SIG-M5 (cell line): ENCODE measurements at places on chromosomes 1 and 21.

- peak; percentile 57 for DNase-seq
Observed at GRCh38 chr1:232271991-232272589, 357.8 kb downstream of the SIPA1L2 start.

GRCh38 chr21:29639366-29640079, 300.3 kb downstream of the GRIK1 start:
- no peak for DNase-seq

- DNase-seq = no peak
Observed at GRCh38 chr1:202416641-202417040, 68.1 kb downstream of the PPP1R12B start.

DNA sequence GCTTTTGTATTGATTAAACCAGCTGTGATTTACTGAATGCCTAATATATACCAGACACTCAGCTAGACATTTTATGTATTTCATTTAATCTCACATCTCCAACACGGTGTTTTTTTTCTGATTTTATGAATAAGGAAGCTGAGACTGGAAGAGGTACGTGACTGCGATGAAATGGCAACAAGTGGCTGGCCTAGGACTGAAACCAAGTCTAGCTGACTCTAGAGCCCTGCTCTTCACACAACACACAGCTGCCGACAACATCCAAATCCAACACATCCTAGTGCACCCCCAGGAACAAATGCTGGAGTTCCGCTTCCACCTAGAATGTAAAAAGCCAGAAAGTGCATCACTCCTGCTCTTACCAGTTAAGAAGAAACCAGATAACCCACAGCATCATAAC, 10.7 kb upstream of the TOMM20 start:
- no peak for DNase-seq

DNA sequence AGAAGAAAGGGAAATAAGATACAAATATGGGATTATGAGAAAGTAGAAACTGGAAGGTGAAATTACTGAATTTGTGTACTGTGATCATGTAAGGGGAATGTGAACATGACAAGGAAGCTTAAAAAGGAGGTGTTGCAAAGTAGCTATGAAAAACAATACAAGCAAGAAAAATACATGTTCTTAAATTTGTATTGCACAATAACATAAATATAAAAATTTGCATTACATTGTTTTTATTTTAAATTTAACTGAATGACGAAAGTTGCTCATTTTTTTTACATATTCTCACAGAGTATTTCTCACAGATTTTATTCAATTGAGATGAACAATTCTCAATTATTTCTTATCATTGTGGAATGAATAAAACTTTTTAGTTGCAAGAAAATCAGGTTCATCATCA, 874.8 kb downstream of the AMY1C start:
- no peak for DNase-seq

DNA sequence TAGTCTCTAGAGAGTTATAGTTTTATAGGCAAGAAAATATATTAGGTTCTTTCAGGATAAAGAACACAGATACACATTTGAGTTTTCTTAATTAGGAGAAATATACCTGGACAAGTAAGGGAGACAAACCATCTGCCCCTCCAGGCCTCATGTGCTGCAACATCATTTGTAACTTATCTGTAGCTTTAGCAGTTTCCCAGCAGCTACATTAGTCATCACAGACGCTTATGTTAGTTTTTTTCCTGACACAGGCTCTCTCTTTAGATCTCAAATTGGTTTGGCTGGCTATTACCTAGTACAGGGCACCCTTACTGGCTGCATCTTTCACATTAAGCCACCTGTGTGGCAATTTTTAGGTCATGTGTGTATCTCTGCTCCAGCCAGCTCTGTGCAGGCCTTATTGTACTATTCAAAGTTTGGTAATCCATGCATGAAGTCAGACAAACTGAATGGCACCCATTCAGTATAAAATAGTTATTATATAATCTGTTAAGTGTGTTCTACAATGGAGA, 25.9 kb downstream of the GNPAT start:
- no peak for DNase-seq

- no peak for DNase-seq
Observed at GRCh38 chr21:34726627-34727337, 58.0 kb downstream of the CLIC6 start.

DNA sequence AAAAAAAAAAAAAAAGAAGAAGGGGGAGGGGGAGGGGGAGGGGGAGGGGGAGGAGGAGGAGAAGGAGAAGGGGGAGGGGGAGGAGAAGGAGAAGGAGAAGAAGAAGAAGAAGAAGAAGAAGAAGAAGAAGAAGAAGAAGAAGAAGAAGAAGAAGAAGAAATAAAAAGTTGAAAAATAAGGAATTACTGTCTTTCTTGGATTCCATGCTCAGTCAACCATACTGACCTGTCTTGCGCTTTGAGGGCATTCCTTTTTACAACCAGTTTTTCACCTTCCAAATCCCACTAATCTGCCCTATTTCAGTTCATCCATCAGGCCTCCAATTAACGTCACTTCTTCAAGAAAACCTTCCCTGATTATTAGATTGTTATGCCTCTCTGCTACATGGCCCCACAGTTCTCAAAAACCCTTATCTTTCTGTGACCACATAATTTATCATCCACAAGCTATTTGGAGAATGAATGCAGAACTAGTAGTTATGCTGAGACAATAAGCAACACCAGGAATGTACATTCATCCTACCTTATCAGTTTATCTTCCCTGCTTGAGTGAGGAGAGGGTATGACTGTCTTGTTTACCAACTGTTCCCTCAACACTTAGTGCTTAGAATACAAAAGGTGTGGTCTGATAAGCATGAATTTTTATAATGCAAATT, 57.5 kb upstream of the GUCA2A start:
- DNase-seq = no peak

DNA sequence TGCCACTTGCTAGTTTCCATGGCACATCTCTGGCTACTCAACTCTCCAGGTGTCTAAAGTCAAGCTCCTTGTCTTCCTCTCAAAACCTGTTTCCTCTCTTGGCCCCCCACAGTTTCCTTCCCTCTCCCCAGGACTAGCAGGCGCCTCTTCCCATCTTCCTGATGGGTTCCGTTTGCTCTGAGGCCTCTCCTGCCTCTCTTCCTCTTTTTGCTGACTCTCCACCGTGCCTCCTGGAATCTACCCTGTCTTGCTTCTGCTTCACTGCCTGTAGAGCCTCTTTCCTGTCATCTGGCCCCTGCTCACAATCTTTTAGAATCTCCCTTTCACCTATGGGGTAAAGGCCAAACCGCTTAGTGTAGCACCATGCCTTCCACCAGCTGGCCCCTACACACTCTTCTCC, 21.8 kb upstream of the LHX4 start:
- no peak for DNase-seq

DNA sequence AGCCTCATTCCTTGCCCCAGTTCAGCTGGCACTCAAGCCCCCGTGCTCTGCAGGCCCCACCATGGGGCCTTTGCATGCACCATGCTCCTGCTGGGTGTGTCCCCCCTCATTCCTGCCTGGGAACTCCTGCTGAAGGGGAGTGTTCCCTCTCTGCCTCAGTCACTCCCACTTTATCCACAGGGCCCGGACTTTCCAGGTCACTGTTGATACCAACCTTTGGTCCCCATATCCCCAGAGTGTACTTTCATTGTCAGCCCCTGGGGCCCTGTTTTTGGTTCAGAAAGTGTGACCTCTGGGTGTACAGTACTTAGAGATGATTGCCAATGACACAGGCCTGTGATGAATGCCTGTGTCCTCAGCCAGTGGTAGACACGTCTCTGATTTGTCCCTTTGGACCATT, 2.9 kb downstream of the TTC22 start:
- DNase-seq = no peak

DNA sequence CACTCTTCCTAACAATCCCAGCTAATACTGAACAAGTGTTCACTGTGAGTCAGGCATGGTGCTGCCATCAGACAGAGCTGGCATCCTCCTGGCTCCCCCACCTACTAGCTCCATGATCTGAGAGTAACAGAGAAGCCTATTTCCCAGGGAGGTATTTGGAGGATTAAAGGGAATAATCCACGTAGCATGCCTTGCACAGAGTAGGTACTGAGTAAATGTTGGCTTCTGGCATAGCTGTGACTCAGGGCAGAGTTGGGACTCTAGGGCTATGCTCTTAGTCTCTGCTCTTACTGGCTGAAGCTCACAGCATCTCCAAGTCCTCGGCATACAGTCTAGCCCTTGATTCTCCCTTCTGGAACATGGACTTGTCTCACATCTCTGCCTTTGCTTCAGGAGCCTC, 8.2 kb downstream of the ARHGEF19 start:
- no peak for DNase-seq

GRCh38 chr1:210726621-210727020, 397.9 kb downstream of the HHAT start:
- no peak for DNase-seq

GRCh38 chr21:33587792-33588484, 546 bp downstream of the DONSON start:
- DNase-seq = no peak

- no peak for DNase-seq
Observed at GRCh38 chr1:50610563-50610962, 187.3 kb upstream of the DMRTA2 start.

DNA sequence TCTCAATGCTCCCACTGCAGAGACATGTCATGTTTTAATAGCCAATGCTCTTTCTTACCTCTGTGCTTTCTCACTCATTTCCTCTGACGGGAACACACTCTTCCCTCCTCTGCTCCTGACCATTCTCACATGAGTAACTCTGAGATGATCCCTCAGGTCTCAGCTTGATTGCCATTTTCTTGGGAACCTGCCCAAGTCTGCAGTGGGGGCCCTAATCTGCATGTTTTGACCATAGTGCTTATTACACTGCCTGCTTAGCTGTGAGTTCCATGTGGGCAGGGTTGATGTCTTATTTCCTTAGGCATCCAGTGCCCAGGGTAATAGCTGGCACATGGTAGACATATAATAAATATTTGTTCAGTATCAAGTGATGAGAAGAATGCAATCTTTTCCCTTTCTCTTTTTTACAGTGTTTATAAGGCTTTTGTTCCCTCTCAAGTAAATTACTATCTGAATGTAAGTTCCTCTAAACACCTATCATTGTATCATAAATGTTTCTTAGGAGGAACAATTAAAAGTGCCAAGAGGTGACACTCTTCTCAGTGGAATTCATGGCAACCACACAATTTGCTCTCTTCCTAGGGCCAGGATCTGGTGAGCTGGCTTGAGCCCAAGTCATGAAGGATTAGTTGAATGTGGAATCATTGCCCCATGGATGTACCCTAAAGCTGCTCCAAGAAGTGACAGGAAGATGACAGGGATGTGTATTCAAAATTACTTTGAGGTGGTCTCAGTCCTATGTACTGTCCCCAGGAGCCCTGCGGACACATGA, 485.4 kb upstream of the USP24 start:
- no peak for DNase-seq

DNA sequence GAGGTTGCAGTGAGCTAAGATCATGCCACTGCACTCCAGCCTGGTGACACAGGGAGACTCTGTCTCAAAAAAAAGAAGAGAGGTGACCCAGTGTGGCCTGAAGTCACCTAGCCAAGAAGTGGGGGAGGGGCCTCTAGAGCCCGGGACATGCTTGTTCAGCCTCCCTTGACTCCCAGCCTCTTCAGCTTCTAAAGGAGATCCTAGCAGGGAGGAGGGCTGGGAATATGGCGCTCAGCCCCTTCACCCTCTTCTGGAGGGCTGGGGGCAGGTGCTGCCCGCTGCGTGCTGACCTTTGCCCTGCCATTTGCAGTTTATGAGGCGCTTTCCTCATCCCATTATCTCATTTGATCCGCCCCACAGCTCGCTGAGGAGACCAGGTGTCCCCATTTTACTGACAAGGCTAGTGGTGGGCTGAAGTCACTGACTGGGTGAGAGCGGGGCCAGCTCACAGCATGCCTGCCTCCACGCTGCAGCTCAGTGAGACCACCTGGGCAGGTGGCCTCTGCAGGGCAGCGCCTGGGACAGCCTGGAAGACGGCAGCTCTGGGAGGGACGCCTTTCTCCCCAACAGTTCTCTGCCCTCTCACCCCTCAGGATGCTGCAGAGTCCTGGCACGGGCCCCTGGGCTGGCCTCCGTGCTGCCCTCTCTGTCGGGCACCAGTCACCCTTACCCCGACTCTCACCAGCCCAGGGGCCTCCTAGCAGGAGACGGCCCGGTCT, 7.5 kb downstream of the ELF3 start:
- DNase-seq = no peak

DNA sequence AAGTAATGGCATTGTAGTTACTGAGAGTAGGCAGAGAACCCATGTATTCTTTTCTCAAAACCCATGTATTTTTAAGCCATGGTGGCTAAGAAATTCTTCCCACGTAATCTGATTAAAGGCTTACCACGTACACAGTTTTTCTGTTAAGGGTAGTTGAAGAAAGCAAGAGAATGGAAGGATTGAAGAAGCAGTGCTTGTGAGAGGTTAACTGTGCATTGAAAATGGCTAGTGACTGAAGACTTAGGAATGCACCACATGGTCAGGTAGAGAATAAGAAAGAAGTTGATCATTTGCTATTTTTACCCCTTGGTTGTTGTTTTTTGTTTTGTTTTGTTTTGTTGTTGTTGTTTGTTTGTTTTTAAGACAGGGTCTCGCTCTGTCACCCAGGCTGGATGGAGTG, 178.9 kb upstream of the SNX7 start:
- no peak for DNase-seq

DNA sequence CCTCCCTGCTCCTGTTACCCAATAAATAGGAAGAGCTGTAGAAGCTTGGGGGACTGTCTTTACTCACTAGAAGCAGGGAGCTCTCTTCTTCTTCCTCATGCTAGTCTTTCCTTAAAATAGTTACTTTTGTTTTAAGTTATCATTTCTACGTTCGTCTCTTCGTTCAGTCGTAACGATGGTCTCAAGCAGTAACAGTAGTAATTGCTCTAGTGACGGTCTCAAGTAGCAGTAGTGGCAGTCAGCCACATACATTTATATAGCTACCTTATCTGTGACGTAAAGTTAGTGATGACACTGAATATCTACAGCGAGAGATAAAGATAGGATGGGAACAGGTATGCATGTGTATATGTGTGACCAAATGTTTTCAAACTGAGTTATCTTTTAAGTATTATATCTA, 15.4 kb upstream of the ERO1B start:
- no peak for DNase-seq

GRCh38 chr1:240362826-240363225, 249.1 kb downstream of the GREM2 start:
- DNase-seq = no peak

- DNase-seq = no peak
Observed at GRCh38 chr1:168223681-168224540, 1.9 kb upstream of the SFT2D2 start.

DNA sequence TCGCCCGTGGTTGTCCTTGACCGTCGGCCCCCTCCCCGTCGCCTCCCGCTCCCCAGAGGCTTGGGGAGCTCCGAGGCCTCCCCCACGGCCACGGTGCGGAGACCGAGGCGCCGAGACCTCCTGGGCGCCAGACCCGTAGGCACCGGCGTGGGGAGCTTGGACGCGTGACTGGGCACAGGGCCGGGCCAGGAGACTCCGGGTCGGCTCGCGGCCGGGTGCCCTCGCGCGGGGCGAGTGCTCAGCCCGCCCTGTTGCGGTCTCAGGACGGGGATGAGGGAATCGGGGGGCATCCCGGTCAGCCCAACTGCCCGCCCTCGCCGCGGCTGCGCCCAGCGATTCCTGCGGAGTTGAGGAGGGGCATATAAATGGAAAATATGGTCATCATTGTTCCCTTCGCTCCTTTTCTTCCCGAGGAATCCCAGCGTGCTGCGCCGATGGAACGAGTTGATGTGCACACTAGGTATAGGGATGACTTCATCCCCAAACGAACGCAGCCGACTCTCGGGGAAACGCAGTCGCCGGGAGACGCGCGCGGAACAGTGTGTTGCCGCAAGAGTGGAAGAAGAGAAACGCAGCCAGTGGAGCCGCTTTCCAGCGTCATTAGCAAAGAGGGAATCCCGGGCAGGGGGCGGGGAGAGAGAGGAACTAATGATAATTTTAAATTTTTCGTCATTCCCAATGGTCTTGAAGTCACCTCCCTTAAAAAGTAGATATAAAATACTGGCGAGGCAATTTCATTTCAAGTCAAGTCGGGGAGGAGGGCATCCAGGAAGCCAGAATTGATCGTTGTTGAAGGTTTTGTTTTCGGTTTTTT, 747 bp upstream of the ENAH start:
- DNase-seq = no peak
